ENCODE measurements at places on chromosomes 3 and 15.

GRCh38 chr3:134985864-134986715 lies 191.0 kb downstream of the EPHB1 start:
- no peak for DNase-seq

DNA sequence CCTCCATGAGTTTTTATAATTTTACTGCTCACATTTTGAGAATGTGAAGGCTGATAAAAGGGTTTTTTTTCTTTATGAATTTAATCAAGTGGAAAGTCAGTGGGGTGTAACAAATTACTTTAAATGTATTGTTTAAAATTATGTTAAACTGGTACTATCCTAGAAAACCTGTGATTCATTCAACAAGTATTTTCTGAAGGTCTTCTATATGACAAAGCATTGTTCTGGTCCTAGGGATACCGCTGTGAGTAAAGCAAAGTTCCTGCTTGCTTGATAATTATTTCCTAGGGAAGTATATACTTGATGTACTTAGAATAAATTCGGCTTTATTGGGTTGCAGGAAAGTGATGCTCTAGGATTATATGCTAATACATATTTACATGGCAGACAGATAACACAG lies 152.8 kb upstream of the GOLGA6L4 start:
- DNase-seq = no peak

- DNase-seq = no peak
Measured at GRCh38 chr3:197165890-197166289, 132.5 kb downstream of the DLG1 start.

- no peak for DNase-seq
Measured at GRCh38 chr15:75947092-75947491, 43.4 kb downstream of the FBXO22 start.

GRCh38 chr15:77370580-77370979 lies 49.3 kb downstream of the PEAK1 start:
- no peak for DNase-seq

DNA sequence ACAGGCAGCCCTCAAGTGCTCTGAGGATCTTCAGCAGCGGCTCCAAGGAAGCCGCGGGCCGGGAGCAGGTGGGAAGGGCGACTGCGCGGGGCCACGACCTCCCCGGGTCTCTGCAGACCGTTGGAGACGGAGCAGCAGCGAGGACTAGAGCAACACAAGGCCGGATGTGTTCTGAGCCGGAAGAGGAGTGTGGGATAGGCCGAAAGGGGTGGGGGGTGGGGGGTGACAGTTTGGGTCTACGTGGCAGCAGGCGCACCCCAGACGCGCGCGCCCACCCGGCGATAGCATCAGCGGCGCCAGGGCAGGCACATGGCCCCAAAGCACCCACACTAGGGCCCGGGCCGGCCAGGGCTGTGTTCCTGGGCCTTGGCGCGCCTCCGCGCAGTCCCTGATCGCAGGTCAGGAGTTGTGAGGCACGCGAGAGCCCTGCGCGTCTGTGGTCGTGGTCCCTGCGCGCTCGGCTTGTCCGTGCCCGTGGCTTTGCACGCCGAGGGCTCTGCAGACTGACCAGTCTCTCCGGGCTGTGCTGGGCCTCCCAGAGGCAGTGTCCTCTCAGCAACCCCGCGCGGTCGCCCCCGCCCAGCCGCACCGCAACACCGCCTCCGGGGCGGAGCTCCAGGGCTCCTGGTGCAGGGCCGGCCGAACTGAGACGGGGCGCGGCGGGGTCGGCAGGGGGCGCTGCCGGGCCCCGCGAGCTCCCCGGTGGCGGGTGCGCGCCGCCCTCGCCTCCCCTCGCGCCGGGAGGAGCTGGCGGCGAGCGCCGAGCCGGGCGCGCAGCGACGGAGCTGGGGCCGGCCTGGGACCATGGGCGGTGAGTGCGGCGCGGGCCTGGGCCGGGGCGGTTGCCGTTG lies at the start of gene PXYLP1:
TSS of gene PXYLP1 (plus strand) at position 725 of the 851 bp plus-strand sequence. CDS start 28,351 bp downstream, outside the sequence.
- DNase-seq = peak; percentile 90

GRCh38 chr3:29649815-29650547 lies 369.1 kb downstream of the RBMS3 start:
- no peak for DNase-seq

DNA sequence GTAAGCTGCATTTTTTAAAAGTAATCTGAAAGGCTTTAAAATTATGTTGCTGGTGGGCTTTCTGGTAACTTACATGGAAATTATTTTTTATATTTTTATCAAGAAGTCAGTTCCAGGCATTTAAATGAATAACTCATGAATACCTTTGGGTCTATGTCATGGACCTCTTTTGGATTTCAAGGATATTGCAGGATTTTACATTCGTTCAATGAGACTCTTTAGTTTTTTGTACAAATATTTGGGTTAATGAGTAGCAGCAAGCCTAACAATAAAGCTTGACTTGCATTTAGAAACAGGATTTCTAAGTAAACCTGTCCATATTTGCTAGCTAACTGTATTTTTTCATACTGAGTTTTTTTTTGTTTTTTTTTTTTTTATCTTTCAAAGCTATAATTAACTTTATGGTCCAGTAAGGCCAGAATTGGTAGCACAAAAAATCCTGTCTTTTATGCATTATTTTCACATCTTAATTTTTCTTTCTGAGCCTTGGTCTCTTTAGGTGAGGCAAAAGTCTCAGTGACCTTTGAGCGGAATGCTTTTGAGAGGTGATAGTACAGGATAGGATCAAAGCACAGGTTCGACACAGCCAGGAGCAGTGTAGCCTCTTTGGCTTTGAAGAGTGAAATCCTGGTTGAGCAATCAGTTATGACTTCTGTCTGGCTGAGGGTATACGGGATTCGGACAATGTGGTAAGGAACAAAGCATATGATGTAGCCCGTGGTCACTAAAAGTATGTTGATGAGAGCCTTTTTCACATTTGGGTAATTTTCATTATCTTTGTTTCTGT lies 4.8 kb downstream of the GPR171 start:
- DNase-seq = no peak

- DNase-seq = no peak
Measured at GRCh38 chr3:132164469-132165092, 129.8 kb upstream of the CPNE4 start.

DNA sequence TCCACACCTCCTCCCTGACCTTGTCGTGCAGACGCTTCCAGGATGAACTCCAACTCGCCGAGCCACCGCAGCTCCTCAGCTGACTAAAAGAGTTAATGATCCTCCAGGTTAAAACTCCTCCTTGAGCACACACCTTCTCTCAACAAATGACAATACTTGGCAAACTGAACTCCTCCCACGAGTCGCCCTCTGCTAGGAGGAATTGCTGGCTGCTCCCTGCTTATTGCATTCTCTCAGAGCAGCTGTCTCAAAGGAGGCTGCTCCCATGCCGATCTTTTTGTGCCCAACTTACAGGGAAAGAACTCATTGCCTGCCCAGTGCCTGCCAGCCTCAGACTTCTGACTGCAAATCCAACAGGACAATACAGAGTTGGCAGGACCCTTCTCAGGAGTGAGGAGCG lies at the start of gene ATP13A4:
TSS of gene ATP13A4 (minus strand) at position 85 of the 400 bp plus-strand sequence. CDS start 96 bp downstream, outside the sequence.
- no peak for DNase-seq

- DNase-seq = no peak
Measured at GRCh38 chr15:74839526-74840395, 3.2 kb downstream of the ULK3 start.

DNA sequence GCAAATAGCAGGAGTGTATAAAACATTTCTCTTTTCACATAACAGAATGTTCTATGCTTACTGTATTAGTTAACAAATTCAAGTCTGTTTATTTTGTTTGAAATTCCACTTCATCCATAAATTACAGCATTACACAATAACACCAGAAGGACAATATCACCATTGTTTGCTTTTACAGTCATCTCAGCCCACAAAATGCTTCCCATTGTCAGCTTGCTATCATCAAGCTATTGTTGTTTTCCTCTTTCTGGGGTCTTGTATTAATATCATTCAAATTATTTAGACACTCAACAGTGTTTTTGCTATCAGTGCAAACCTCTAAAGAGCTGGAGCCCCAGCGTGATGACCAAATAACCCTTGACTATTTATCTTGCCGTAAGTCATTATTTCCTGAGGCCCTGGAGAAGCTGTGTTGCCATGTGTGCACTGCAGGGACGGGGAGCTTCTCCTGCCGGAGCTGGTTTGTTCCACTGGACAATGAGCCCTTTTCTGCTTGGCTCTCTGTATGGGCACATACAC lies 1.1 kb downstream of the SAMMSON start:
- DNase-seq = no peak

DNA sequence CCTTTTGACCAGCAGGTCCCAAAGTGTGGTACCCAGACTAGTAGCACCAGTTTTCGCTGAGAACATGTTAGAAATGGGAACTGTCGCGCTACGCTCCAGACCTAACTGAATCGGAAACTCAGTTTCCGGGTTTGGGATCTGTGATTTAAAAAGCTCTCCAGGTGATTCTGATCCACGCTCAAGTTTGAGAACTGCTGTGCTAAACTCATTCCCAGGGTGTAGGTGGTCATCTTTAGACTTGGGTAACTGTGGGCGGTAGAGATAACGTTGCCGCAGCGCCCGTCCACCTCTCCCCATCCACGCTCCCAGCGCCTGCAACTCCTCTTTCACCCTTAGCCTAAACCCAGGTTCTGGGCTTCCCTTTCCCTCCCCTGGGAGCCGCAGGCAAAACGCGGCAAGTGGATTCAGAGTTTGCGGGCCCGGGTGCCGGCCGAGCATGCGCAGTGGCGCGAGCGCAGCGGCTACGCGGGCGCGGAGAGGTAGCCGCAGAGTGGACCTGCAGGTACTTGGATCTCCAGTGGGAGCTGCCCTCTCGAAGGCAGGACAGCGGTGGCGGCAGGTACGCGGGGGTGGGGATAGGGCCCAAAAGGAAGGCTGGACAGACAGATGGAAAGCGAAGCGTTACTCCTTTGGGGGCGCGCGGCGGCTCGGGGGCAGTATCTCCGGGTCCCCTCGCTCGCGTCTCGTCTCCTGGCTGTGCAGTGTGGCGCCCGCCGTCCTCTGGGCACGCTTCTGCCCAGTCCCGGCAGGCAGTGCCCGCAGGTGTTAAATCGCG lies at the start of gene PLS1:
TSS of gene PLS1 (plus strand) at position 443 of the 775 bp plus-strand sequence. CDS start 67,845 bp downstream, outside the sequence.
- DNase-seq = peak; percentile 90

GRCh38 chr15:96337365-96338023 lies 7.0 kb downstream of the NR2F2 start:
- no peak for DNase-seq

- DNase-seq = no peak
Measured at GRCh38 chr15:55799291-55800212, 56.6 kb upstream of the PRTG start.

DNA sequence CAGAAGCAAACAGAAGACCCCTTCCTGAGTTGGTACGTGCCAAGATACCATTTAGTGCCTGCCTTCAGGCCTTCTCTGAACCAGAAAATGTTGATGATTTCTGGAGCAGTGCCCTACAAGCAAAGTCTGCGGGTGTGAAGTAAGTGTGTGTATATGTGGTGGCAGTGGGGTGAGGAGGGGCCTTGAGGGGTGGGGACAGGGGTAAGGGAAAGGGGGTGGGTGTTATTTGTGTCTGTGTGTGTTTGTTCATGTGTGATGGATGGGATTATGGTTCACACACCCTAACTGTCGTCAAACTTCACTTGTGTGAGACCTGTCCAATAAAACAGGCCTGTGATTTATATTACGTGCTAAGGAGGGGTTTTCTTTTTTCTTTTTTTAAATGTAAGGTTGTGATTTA lies 92.2 kb downstream of the USP13 start:
- no peak for DNase-seq

DNA sequence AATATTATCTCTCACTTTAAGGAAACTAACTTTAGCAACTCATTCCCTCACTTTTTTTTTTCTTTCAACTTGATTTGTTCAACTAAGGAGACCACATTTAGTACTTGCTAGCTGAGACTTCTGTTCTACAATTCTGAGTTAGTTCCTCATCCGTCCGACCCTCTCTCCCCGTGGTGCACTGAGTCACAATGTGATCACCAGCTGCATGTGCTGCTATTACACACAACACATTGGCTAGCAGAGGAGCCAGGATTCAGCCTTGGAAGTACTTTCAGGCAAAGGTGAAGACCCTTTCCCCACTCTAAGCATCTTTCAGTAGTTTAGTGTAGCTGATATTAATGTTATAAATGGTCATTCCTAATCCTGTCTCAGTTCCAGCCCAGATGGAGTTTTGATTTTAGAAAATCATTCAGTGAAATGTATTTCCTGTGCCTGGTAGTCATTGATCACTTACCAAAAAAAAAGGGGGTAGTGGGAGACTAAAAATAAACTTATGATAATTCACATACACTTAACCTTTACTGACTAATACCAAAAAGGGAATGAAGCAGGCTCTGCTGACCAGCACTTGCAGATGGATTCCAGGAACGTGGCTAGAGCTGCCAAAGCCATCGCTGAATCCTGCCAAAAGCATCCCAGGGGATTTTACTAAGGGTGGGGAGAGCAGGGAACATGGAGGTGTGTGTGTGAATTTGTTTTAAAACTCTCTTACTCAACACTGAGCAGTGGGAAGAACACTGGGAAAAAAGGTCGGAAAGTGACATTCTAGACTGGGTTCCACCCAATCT lies 424.8 kb downstream of the LPP start:
- DNase-seq = no peak

GRCh38 chr15:81940467-81941451 lies 105.1 kb downstream of the MEX3B start:
- no peak for DNase-seq

DNA sequence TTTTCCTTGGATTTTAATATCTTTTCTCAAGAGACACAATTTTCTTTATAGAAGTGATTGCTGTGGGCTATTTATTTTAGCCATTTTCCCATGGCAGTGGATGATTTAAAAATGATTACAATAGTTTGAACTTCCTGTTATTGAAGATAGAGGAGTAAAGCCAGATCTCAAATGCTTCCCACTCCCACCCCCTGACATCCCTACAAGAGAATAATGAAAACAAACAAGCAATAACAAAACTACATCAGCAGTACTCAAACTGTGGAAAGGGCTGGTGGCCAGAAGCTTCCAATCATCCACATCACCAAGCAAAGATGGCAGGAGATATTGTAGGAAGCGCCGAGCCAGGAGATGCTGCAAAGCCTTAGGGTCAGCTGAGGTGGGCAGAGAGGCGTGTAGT lies 831.1 kb upstream of the NR2F2 start:
- no peak for DNase-seq

GRCh38 chr15:97401195-97401594 lies 559.3 kb upstream of the ARRDC4 start:
- no peak for DNase-seq

DNA sequence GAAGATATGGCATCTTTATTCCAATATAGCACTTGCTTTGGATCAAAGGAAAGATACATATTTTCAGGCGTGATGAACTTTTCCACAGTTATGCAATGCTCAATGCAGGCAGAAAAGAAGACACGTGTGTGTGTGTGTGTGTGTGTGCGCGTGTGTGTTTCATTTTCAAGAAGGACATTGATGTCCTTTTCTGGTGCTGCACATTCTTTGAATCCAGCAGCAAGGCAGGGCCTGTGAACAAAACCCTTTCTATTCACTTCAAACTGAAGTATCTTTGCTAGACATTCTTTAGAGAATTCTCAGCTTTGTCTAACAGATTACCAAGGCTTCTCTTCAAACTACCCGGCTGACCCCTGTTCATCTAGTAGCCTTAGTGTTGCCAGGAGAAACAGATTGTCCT lies 124.6 kb downstream of the CD47 start:
- no peak for DNase-seq

GRCh38 chr15:58182460-58183163 lies 44.4 kb downstream of the AQP9 start:
- DNase-seq = peak; percentile 16

GRCh38 chr3:149701206-149701976 lies 43.6 kb upstream of the WWTR1 start:
- DNase-seq = peak; percentile 27

All from CD4-positive, alpha-beta T cell treated with Interleukin-12 subunit alpha and Interleukin-12 subunit beta, for 1 hour (primary cell).